ENCODE measurements at places on chromosomes 3 and 15.
A peak's percentile ranks its signal among the peaks of the same experiment; 100 is the strongest.

- no peak for DNase-seq
These were observed 40.9 kb downstream of the SAMMSON start for GRCh38 chr3:70040386-70040785.

DNA sequence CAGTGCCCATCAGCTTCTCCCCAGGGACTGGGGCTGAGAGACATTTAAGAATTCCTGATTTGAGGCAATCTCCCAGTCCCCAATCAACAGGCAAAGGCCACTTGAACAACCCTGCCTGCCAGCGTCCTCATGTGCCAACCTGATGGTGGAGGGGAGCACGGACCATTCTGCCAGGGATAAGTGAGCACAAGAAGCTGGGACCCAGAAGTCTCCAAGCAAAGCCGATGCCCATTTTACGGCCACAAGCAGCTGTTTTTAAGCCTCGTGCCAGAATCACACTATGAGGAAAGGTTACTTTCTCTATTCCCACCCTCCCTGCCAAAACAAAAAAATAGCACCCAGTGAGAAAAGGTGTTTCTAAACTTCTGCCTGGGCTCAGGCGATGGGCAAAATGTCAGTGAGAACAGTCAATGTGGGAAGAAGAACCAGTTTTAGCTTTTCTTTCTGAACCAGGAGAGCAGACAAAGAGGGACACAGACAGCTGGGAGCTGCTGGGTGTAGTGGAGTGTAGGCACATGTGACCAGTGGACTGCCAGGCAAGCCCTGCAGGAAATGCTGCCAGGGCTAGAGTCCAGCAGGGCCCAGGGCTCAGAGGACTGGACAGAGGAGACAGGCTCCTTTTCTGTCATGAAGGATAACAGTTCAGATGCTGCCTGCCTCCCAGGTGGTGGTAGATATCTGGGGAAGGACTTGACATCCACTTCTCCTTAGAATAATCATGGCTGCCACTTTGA, 57.7 kb downstream of the ATP2B2 start:
- DNase-seq = no peak

- peak; percentile 1 for DNase-seq
These were observed 204.9 kb downstream of the CNTN4 start for GRCh38 chr3:2303566-2303965.

DNA sequence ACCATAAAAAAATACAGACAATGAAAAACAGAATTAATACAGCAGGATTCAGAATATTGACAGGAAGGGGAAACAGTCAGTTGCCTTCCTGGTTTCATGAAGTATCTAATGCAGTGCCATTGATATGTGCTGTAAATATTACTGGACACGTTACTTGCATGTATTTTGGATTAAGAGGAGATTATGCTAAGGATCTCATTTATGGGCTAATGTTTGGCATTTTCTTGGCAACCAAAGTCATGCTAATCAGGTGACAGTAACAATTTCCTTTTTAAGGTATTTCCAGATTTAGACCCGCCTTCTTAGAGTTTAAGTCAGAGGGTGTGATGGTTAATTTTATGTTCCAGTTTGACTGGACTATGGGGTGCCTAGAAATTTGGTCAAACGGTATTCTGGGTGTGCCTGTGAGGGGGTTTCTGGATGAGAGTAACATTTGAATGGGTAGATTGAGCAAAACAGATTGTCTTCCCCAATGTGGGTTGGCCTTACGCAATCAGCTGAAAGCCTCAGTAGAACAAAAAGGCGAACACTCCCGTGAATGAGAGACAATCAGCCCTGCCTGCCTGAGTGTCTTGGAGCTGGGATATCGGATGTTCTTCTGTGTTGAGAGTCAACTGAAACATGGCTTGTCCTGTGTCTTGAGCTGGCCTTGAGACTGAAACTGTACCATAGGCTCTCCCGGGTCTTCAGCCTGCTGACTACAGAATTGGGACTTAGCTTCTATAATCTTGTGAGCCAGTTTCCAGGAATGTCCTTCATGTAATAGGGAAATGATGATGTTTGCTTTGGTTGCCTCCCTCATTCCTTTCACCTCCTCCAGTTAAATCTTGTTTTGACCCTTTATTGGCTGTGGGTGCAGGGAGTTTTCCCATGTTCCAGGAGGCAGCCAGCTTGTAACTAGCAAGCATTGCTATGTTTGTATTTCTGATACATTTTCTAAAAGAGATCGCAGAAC, 10.5 kb downstream of the SQOR start:
- DNase-seq = no peak

DNA sequence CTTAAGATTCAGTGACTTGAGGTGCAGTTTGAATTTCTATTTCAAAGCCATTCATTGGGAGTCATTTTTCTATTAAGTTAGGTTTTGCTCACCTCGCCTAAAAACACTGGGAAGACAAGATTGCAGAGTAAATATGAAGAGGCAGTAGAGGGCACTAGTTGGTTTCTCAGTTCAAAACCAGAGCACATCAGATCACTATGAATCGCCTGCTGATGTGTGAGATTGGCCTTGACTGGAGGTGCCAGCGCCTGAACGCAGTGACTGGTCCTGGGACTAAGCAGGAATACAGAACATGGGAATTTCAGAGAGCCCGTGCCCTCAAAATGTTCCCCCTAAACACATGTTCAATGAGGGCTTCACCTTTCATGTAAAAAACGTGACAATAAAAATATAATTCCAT, 229.0 kb downstream of the ITPR1 start:
- peak; percentile 19 for DNase-seq

DNA sequence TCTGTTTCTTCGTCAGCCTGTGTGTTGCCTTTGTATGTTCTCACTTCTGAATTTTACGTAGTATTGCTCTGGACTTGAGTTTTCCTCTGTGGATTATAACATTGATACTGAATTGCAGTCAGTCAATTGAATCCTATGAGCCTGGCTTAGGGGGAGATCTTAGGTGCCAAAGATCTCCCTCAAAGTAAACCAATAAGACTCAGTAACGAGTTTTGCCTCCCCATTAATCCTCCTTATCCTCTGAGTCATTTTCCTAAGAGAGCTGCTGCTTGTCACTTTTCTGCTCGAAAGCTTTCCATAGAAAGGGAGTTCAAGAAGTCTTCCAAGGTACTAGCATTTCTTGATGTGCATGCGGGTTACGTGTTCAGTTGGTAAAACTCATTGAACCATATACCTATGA, 126.4 kb downstream of the CHDH start:
- DNase-seq = no peak

GRCh38 chr3:73727117-73727821, 102.5 kb upstream of the PDZRN3 start:
- no peak for DNase-seq

DNA sequence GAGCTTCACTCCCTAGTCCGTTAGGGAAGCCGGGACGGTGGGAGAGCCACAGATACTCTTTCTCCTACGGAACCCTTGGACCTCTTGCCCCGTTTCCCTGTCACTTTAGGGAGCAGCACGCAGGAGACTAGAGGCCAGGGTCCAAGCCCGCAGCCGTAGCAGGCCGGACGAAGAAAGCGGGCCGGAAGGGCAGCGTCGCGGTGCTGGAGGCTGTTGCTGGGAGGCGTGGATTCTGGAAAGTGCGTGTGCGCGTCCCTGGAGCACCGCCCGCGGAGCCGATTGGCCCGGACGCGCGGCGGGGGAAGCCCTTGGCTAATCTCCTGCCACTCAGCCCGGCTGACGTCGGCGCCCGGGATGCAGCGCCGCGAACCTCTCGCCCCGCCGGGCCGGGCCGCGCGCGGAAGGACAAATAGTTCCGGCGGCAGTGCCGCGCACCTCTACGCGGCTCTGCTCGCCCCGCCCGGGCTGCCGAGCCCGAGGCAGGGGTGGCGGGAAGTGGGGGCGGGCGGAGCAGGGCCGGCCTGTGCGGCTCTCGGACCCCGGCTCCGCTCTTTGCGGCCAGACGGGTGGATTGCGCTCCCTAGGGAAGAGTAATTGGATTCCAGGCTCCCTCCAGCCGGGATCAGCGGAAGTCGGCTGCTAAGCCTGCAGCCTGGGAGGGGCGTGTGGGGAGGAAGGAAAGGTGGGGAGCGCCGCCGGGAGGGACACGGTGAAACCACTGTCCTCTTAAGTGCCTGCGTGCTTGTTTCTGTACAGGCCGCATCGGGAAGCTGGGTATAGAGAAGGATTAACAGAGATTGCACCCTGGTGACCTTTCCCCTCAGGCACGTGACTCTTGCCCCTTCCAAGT, 31.3 kb upstream of the TCF12 start:
- peak; percentile 88 for DNase-seq

DNA sequence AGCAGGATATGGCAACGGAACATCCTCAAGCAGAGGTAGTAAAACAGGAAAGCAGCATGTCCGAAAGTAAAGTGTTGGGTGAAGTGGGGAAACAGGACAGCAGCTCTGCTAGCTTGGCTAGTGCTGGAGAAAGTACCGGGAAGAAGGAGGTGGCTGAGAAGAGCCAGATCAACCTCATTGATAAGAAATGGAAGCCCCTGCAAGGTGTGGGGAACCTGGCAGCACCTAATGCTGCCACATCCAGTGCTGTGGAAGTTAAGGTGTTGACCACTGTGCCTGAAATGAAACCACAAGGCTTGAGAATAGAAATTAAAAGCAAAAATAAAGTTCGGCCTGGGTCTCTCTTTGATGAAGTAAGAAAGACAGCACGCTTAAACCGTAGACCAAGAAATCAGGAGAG, 14.3 kb upstream of the ZBTB47 start:
- DNase-seq = no peak

DNA sequence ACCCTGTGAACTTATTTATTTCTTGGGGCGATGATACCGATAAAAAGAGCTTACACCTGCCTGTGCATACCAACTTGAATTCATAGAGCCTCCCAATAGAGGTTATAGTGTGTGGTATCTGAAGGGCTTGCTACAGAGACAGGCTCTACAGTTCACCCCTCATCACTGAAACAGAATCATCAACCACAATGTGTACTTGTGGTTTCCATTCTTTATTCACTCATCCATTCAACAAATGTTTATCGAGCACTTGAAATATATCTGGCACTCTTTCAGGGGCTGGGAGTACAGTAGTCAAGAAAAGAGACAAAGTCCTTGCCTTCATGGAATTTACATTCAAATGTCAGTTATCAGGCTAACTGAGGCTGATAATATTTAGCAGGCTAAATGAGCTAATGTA, 134.4 kb upstream of the SKOR1 start:
- DNase-seq = no peak

- DNase-seq = no peak
These were observed 20.3 kb upstream of the FRMD4B start for GRCh38 chr3:69406163-69406562.

- peak; percentile 63 for DNase-seq
These were observed 2.8 kb upstream of the CCDC9B start for GRCh38 chr15:40343512-40343911.

- DNase-seq = no peak
These were observed 124.5 kb downstream of the CACNA1D start for GRCh38 chr3:53618936-53619335.

- no peak for DNase-seq
These were observed 18.4 kb downstream of the SENP5 start for GRCh38 chr3:196886144-196886543.

- no peak for DNase-seq
These were observed 4.4 kb upstream of the ENTPD3 start for GRCh38 chr3:40382617-40382979.

Data from GDM1 (cell line).